A673 (cell line): ENCODE measurements at places on chromosomes 12 and 14. TPM values are rescaled to one million over a fixed set of nuclear protein-coding genes. Genes with fewer than 3 reads are reported as not detected.

ZNF891 gene
- 2.9 TPM in 2 replicates for total RNA-seq

RNASE7 gene
- total RNA-seq: not detected in 2 replicates

CACNA2D4 gene
- 0.41 and 1.2 TPM in 2 replicates for total RNA-seq

GPD1 gene
- total RNA-seq: 0.58 and 1.3 TPM in 2 replicates

SERPINA9 gene
- not detected in 2 replicates for total RNA-seq

ANO4 gene
- 6.2 and 9.3 TPM in 2 replicates for total RNA-seq

TNFAIP2 gene
- total RNA-seq: 5.5 and 7.0 TPM in 2 replicates

GRCh38 chr14:83255727-83256090, 1722.1 kb upstream of the SEL1L start:
- no peak for DNase-seq

DNA sequence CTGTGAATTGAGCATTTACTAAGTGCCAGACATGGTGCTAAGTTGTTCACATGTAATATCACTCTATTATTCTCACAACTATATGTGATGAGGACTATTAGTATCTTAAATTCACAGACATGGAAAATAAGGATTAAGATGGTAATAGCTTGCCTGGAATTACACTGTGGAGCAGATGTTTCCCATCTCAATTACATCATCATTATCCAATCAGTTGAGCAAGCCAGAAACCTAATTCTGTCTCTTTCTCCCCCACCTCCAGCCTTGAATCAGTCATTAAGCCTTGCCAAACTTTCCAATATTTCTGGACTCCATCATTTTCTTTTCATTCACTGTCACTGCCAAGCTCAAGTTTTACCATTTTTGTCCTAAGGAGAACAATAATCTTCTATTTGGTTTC, 287.8 kb upstream of the KITLG start:
- DNase-seq: no peak

GRCh38 chr12:102917026-102917787, at the start of gene PAH:
PAH (minus strand) TSS chr12:102917244; CDS start chr12:102917130, 114 bp downstream.
- DNase-seq: peak; percentile 1

DNA sequence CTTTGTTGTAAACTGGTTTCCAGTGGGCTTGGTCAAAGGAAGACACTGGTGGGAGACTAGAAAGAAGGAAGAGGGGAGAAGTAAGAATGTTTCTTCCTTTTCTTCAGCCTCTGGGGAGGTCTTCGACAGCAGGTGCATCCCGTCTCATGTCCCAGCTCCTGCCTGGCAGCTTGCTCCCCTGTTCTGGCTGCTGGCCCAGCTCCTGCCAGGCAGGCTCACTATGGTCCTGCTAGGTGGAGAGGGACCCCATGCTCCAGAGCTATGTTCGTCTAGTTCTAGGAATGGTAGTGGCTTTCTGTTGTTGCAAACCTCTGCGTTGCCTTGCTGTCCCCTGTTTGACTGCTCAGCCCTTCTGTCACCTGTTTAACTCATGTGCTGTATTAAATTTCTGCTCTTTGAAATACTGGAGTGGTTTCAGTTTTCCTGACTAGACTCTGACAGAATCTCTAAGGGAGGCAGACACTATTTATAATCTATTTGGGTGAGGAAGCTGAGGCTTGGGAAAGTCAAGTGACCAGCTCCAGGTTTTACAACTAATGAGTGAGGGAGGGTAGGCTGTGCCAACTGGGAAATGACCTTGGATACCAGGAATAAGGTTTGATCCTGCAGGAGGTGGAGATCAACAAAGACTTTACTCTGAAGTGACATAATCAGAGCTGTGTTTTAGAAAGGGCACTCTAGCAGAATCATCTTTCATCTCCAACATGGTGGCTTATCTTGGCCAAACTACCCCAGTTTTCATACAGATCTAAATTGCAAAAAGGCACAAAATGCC, 94.7 kb upstream of the DDHD1 start:
- no peak for DNase-seq

- peak; percentile 97 for DNase-seq
Measured at GRCh38 chr12:132593938-132594358, 16.4 kb downstream of the LRCOL1 start.

- DNase-seq: no peak
Measured at GRCh38 chr12:6077692-6078083, 46.8 kb downstream of the VWF start.

- DNase-seq: no peak
Measured at GRCh38 chr12:110159671-110160245, 35.6 kb downstream of the IFT81 start.

- no peak for DNase-seq
Measured at GRCh38 chr12:18882690-18883089, 144.8 kb downstream of the CAPZA3 start.

DNA sequence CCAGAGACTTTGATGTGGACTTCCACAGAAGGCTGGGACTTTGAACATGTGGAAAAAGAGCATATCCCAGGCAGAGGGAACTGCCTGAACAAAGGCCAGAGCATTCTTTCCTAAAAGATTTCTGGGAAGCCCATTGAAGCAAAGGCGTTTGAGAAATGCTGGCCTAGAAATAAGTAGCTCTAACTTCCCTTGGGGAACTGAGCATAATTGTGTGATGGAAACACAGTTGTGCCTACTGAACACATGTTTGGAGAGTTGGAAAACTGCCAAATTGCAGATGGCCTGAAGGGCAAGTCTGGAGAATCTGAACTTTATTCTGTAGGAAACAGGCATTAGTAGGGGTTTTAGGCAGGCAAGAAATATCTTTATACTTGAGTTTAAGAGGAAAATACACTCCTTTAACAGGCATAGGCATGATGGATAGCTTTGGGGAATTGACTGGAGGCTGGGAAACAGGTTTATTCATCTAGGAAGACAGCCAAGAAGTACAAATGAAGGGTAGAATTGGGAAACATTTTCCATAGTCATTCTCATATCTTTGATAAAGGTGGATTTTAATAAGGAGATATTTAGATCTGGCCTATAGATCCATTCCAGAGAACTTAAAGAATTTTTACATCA, 134.1 kb downstream of the TPH2 start:
- DNase-seq: peak; percentile 35

DNA sequence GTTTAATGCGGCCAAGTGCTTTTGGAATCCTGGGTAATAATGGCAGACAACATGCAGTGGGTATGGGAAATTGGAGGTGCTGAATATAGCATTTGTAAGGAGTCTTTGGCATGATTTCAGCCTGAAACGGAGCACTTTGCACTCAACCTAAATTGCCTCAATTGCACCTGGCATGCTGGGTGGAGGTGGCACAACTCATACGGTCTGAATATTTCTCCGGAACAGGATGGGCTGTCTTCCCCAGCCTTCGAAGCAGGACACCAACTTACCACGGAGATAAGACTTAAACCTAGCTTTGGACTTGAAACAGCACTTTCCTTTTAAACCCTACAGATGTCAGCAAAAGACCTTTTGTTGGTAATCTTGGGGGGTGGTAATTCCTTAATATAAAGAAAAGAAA, 153.7 kb upstream of the SRRM4 start:
- DNase-seq: no peak

GRCh38 chr14:80901822-80902221, 39.7 kb downstream of the CEP128 start:
- no peak for DNase-seq

GRCh38 chr14:38786921-38787320, 316.1 kb downstream of the SEC23A start:
- DNase-seq: no peak

- DNase-seq: peak; percentile 36
Measured at GRCh38 chr14:51846631-51847488, 13.6 kb upstream of the GNG2 start.

GRCh38 chr12:60169904-60170303, 574.1 kb downstream of the SLC16A7 start:
- DNase-seq: no peak
